ENCODE measurements at places on chromosomes 13 and 19.
A peak's percentile ranks its signal among the peaks of the same experiment; 100 is the strongest.

DNA sequence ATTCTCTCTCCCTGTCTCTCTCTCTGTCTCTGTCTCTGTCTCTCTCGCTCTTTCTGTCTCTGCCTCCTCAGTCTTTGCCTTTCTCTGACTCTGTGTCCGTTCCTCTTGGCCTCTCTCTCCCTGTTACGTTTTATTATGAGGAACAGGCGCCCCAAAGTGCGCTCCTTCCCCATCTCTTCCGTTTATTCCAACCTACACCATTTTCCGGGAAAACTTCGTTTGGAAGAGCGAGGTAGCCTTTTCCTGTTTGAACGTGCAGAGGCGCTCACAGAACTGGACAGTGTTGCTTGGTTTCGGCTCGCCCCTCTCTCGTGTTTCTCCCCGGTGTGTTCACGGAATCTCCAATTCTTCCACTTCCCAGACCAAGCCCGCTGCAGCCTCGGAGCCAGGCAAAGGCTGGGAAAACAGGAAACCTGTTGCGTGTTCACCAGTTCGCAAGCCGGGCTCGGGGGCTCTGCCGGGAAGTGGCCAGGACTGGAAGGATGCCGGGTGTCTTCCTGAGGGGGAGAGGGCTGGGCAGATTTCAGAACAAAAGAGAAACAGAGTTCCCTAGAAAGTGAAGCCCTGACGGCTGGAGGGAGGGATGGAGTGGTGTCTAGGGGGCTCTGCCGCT is 605 bp downstream of the TMEM255B start:
- DNase-seq: no peak

DNA sequence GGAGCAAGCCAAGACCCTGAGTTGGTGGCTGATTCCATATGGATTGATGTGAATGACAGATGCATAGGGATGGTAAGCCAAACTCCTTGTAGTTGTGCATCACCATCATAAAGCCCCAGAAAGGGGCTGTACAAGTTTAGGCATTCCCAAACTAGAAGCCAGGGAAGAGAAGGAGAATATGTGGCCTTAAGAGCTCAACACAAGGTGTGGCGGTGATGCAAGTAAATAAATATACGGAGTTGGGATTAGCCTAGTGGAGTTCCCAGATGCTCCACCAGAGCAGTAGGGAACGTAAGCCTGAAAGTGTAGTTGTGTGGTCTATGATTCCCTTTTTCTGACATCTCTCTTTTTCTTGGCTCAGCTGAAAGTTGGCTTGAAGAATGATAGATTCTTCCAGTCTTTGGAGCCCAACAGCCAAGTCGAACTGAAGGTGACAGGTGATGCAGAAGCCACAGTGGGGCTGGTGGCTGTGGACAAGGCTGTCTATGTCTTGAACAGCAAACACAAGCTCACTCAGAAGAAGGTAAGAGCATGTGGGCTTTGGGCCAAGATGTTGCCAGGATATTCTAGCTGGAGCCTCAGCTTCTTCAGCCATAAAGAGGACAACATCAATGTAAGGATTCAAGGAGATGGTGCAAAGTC is 30.1 kb downstream of the RDH8 start:
- DNase-seq: no peak

DNA sequence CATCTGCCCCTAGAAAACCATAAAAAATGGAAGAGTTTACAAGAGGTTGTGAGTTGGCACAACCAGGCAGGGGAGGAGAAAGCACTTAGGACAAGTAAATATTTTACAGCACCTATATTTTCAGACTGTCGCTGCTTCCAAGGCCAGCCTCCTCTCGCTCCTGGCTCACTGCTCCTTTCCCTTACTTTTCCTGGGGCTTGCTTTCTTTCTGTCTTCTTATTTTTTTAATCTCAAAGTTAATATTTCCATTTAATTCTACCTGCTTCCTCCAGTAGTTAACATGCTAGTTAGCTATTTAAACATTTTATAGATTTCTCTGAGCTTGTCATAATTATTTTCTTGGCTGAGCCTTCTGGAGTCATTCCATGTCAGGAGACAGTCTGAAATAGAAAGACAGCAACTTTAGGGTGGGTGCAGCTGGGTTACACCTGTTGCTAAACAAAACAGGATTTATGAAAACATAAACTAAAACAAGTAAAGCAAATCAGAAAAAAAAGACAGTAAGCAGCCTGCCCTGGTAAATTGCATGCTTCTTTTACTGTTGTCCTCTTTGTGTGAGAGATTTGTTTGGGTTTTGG is 330.1 kb downstream of the DLEU7 start:
- DNase-seq: peak; percentile 46

DNA sequence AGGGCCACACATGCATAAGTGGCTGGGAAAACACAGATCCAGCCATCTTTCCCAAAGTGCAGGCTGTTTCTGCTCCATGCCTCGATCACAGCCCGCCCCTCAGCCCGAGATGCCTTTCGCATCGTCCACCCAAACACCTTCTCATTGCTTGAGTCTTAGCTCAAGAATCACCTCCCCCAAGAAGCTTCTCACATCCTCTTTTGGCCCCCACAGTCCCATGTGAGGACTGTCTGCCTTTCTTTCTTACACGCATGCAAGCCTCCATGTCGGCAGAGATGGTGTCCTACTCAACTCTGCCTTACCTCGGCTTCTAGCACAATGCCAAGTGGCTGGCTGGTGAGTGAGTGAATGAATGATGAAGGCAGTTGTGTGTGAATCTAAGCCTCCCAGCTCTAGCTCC is 18.1 kb upstream of the GSX1 start:
- DNase-seq: peak; percentile 55

GRCh38 chr13:102386461-102386860 is 15.4 kb downstream of the FGF14 start:
- no peak for DNase-seq

GRCh38 chr13:23592596-23592995 is 22.4 kb downstream of the TNFRSF19 start:
- no peak for DNase-seq

- peak; percentile 53 for DNase-seq
These were observed 770 bp downstream of the HNRNPM start for GRCh38 chr19:8445488-8446001.

DNA sequence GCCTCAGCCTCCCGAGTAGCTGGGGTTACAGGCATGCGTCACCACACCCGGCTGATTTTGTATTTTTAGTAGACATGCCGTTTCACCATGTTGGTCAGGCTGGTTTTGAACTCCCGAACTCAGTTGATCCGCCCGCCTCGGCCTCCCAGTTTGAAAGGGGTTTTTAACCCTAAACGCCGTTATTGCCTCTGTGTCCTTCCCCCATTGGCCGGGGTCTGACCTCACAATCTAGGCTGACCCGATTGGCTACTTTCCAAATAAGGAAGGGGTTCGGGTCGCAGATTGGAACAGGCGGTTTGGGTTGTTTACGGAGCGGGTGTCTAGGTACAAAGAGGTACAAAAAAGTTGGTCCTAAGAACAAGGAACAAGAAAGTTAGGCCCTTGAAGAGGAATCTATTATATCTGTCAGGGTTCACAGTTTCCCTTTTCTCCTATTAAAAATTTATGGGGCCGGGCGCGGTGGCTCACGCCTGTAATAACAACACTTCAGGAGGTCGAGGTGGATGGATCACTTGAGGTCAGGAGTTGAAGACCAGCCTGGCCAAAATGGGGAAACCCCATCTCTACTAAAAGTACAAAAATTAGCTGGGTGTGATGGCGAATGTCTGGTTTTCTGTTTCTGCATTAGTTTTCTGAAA is 1.0 kb downstream of the ZNF253 start:
- DNase-seq: peak; percentile 84

- DNase-seq: no peak
These were observed 24.5 kb upstream of the AKT2 start for GRCh38 chr19:40309666-40310065.

DNA sequence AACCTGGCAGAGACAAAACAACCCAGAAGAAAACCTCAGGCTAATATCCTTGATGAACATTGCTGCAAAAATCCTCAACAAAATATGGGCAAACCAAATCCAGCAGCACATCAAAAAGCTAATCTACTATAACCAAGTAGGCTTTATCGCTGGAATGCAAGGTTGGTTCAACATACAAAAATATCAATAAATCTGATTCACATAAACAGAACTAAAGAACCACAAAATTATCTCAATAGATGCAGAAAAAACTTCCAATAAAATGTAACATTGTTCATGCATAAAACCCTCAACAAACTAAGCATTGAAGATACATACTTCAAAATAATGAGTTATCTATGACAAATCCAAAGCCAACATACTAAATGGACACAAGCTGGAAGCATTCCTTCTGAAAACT is 8.8 kb downstream of the ZNF724 start:
- peak; percentile 41 for DNase-seq

- DNase-seq: no peak
These were observed 43.4 kb upstream of the MAP3K10 start for GRCh38 chr19:40147693-40148347.

GRCh38 chr13:35649162-35649561 is 172.7 kb upstream of the MAB21L1 start:
- DNase-seq: no peak

DNA sequence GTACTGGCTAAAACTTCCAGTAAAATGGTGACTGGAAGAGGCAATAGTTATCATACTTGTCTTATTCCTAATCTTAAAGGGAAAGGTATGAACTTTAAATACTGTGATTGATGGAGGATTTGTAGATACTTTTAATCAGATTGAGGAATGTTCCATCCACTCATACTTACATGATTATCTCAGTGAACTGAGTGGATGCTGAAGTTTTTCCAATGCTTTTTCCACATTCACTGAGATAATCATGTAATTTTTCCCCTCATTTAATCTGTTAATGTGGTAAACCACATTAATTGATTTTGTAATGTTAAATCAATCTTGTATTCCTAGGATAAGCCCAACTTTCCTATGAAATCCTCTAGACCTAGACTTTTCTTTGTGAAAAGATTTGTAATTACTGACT is 17.2 kb upstream of the SCEL start:
- no peak for DNase-seq

- DNase-seq: peak; percentile 7
These were observed 1.0 kb downstream of the ZNF420 start for GRCh38 chr19:37079238-37079637.

- DNase-seq: no peak
These were observed 18.4 kb downstream of the LRCH1 start for GRCh38 chr13:46571189-46571908.

DNA sequence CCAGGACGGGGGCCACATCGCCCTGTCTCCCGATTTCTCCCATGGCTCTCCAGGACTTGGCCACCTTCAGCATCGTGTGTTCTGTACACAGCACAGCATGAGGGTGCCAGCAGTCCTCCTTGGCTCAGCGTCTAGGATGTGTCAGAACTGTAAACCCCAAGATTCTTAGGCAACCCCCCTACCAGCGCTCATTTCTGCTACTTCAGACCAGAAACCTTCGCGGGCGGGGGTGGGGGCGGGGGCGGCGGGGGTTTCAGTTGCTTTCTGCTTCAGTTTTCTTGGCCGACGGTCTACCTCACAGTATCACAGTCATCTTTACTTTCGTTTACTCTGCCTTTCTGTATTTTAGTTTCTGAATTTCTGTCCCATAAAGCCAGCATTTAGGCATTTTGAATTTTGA is 82.4 kb downstream of the GGACT start:
- no peak for DNase-seq

GRCh38 chr13:100098445-100099116 is 9.7 kb downstream of the PCCA start:
- no peak for DNase-seq

GRCh38 chr19:51392701-51393100 is 2.3 kb upstream of the C19orf84 start:
- no peak for DNase-seq

GRCh38 chr19:34525001-34525400 is 43.4 kb downstream of the WTIP start:
- DNase-seq: no peak

GRCh38 chr13:44854313-44855060 is 134.8 kb downstream of the NUFIP1 start:
- DNase-seq: no peak

DNA sequence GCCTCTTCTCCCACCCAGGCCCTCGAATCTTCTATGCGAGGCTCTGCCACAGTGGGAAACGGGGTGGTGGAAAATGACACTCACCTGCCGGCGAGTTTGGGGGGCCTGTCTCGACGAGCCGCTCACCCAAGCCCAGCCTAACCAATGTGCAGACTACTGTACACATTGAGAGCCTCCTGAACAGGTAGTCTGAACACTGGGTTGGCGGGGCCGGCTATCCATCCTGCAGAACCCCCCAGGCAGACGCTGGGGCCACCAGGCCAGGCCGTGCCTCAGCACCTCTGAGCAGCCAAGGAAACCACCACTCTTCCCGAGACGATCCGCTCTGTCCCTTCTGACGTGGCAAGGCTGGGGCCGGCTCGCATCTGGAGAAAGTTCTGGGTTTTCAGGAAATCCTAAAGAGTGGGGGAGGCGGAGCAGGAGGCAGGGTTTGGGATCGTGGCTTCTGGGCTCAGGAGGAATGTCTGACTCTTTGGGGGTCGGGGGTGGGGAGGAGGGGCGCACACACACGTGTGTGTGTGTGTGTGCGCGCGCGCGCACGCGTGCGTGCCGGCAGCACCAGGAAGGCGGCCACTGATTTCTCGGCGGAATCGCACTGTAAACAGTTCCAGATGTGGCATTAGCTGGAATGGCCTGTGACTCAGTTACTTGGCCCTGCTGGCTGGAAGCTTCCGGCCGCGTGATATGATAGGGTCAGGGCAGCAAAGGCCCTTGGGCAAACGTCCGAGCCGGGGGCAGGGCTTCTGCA is 18.5 kb downstream of the TMED1 start:
- DNase-seq: no peak

GRCh38 chr13:35976126-35976525 is 155.1 kb downstream of the DCLK1 start:
- DNase-seq: no peak

- no peak for DNase-seq
These were observed 66.9 kb upstream of the CLDN10 start for GRCh38 chr13:95485518-95486144.

DNA sequence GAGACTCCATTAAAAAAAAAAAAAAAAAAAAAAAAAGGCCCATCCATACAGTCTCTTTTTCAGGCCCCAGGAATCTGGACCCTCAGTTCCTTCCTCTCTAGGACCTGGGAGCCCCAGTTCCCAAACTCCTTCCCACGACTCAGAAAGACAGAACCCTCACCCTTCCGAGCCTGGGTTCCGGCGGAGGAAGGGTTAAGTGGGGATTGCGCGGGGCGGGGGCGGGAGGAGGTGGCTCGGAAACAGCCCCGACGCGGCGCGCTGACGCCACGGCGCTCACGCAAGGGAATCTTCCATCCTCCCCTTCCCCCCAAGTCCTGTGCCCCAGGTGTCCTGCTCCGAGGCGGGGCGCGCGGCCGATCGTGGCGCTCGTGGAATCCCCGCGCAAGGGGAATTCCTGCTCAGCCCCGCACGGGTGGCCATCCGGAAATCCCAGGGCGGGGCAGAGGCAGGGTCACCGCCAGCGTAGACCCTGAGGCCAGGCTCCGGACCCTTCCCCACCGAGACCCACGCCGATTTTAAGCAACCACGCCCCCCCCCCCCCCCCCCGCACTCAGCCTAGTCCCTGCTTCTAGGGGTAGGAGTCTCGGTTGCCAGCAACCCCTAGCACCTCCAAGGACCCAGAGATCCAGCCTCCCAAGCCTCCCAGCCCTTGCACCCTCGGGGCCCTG is 659 bp downstream of the NFKBID start:
- peak; percentile 94 for DNase-seq
